ENCODE measurements at places on chromosomes 1 and 21.

- DNase-seq, result peak; percentile 20
These were observed 36.6 kb upstream of the PADI1 start for GRCh38 chr1:17168091-17168876.

GRCh38 chr1:43559714-43560113 lies 29.0 kb downstream of the PTPRF start:
- DNase-seq, result no peak

DNA sequence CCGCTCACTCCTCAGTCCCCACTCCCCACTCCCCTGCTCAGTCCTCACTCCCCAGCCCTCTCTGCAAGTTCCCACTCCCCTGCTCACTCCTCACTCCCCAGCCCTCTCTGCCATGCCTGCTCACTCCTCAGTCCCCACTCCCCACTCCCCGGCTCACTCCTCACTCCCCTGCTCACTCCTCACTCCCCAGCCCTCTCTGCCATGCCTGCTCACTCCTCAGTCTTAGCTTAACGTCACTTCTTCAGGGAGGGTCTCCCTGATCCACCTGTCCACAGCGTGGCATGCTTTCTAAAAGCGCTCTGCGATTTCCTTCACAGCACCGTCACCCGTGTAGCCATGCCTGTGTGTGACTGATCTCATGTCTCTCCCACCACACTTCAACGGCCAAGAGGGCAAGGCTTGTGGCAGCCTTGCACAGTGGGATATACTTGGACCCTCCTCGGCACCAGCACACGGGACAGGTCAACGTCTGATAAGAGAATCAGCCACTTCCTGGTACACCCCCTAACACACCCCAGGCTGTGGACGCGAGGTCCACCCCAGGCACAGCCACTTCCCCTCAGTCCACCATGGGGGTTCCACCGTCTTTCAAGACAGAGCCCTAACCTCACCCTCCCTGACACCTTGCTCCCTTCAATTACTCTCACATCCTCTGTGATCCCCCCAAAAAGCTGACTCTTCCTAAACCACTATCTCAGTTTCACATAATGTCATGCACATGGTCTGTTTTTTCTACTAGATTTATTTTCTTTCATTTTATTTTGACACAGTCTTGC lies 14.0 kb downstream of the PRDM15 start:
- no peak for DNase-seq

DNA sequence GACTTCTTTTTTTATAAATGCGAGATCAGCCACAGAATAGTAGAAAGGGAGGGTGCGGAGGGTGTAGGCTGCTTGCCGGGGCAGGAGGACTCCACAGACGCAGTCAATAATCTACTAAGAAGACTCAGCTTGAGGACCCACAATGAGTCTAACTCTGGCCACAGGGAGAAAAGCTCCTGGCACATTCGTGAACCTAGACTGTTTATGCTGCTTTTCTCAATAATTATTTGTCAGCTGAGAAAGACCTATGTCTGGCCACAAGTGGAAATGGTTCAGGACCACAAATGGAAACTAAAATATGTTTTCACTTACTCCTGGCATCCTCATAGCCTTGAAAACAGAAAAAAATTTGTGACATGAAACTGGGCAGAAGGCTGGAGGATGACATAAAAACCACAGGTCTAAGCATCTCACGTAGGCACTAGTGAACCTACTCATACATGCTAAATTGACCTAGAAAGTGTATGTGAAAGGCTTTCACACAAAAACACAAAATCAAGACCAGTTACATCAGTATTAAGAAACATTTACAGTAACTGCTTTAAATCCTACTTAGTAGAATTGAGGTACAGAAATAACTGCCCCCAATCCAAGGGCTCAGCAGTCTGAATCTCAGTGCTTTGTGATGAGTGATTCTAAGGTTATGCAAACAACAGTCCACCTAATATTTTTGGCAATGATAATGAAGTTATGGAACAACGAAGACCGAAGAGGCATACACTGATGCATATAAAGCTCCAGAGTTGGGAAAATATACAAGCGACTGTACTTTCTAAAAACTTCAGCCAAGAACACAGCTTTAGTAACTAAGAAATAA lies 159.5 kb downstream of the SLC45A1 start:
- DNase-seq, result peak; percentile 15

- DNase-seq, result no peak
These were observed 89.5 kb upstream of the RUNX3 start for GRCh38 chr1:25019337-25020172.

DNA sequence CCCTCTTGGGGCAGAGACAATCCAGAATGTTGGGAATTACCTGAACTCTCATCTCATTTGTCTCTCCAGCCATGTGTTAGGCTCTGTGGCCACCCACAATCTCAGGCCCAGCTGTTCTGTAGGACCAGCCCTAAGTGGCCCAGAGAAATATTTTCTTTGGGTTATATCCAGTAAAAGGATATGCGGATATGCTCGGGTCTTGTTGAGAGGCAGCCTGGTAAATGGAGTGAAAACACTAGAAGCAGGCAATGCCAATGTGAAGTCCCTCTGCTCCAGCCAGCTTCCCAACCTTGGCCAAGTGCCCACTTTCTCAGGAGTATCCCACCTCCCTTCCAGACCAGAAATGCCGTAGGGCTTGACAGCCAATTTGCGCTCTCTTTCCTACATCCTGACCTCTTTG lies 192.2 kb downstream of the ST6GALNAC3 start:
- DNase-seq, result peak; percentile 43

DNA sequence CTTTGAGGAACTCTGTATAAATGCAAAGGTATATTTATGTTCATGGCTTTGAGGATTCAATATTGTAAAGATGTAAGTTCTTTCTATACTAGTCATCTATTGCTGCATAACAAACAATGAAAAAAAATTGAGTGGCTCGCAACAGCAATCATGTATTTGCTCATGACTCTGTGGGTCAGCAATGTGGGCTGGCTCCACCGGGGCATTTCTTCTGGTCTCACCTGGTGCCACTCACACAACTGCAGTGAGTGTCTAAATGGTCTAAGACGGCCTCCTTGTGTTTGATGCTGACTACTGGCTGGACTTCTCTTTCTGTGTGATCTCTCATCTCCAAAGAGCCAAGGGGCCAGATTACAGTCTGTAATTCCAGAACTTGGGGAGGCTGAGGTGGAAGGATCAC lies 45.1 kb upstream of the EXO1 start:
- no peak for DNase-seq

- DNase-seq, result no peak
These were observed 9.4 kb downstream of the PEA15 start for GRCh38 chr1:160214481-160215140.

GRCh38 chr1:234593109-234593508 lies 16.9 kb downstream of the IRF2BP2 start:
- no peak for DNase-seq

GRCh38 chr1:28437264-28437923 lies 67.9 kb downstream of the PHACTR4 start:
- DNase-seq, result no peak

DNA sequence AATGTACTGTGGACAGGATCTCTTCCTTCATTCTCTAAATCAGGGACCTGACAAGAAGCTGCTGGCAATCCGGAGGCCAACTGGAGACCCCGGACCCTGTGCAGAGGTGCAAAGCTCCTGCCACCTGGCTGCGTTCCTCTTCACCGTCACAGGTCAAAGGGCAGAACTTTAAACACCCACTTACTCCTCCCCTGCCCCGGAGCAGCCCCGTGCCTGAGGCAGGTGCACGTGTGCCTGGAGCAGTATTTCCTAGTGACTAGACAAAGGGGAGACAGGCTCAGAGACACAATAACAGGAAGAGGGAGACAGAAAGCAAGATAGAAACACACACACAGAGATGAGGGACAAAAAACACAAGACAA lies 6.6 kb upstream of the PIGC start:
- no peak for DNase-seq

Data from DMS79 treated with DMSO at 0.1 percent for 48 hours (cell line).